CD4-positive, CD25-positive, alpha-beta regulatory T cell (primary cell): ENCODE measurements at places on chromosomes 12 and 14. TPM values are rescaled to one million over a fixed set of nuclear protein-coding genes. Genes with fewer than 3 reads are reported as not detected.
A peak's percentile ranks its signal among the peaks of the same experiment; 100 is the strongest.

SLC17A8 gene
- polyA plus RNA-seq: not detected

TECPR2 gene
- 2.6 TPM for polyA plus RNA-seq

ALX1 gene
- polyA plus RNA-seq: not detected

HELB gene
- polyA plus RNA-seq: 21.8 TPM

DNA sequence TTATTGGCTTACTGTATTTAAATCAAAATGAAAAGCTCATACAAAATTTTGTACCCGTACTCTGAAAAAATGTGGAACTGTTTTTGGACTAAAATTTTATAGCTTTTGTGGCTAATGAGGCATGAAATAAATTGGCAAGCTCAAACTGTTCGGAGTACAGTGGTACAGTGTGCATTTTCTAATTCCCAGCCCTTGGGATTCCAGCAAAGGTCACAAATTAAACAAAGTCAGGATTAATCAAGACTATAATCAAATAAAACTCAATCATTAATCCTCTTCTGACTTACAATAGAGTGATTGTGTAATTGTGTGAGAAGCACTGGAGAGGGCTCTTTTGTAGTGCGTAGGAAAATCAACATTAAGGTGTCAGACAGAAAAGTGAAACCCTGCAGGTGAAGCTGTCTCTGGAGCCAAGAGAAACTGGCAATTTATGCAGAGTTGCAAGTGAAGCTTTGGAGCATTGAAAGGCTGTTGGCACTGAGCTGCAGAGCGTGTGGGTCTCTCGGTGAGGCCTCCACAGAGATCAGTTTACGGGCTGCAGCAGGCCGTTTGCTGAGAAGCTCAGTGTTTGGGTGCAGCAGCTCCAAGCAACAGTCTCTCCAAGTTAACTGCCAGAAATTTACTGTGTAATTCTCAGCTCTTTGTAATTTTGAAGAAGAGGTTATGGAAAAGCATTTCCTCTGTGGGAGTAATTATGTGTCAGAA is 275.9 kb downstream of the FBXL14 start:
- DNase-seq: no peak

- no peak for DNase-seq
Measured at GRCh38 chr12:75782069-75782581, 249.5 kb downstream of the PHLDA1 start.

DNA sequence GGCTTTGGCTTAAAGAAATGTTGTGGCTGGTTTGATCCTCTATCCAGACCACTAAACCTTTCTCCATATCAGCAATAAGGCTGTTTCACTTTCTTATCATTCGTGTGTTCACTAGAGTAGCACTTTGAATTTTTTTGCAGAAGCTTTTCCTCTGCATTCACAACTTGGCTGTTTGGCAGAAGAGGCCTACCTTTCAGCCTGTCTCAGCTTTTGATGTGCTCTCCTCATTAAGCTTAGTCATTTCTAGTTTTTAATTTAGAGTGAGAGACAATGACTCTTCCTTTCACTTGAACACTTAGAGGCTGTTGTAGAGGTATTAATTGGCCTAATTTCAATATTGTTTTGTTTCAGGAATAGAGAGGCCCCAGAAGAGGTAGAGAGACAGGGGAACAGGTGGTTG is 13.8 kb downstream of the KCNMB4 start:
- DNase-seq: peak; percentile 19

DNA sequence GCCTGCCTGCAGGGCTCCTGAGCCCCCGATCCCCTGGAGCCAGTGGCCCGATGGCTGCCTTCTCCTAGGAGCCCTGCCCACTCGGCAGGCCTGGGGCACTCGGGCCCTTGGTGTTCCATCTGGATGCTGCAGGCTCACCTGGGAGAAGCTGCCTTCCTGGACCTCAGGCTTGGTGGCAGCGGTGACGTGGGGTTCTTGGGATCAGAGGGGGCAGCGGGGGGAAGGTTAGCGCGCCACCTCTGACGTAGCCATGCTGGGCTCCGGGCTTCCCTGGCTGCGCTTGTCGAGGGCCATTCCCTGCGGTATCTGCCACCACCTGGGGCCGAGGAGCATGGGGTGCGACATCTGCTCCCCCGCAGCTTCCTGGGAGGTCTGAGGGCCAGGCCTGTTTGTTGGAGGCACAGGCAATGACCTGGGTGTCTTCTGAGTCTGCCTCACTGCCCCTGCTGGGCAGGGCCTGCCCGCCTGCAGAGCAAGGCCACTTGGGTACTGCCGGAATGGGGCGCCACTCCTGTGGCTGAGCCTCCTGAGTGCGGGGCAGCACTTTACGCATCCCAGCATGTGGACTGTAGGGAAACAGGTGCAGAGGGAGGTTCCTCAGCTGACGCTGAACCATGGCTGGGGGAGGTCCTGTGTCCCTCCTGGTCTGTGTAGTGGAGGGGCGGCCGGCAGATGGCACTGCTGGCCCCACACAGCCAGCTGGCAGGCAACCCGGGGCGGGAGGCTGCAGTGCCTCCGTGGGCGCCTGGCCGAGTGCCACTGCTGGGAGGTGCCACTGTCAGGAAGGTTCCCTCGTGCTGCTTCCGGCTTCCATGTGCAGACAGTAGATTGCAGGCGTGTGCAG is 20.3 kb downstream of the MTA1 start:
- DNase-seq: no peak

- DNase-seq: no peak
Measured at GRCh38 chr12:70194076-70194475, 49.2 kb upstream of the CNOT2 start.

DNA sequence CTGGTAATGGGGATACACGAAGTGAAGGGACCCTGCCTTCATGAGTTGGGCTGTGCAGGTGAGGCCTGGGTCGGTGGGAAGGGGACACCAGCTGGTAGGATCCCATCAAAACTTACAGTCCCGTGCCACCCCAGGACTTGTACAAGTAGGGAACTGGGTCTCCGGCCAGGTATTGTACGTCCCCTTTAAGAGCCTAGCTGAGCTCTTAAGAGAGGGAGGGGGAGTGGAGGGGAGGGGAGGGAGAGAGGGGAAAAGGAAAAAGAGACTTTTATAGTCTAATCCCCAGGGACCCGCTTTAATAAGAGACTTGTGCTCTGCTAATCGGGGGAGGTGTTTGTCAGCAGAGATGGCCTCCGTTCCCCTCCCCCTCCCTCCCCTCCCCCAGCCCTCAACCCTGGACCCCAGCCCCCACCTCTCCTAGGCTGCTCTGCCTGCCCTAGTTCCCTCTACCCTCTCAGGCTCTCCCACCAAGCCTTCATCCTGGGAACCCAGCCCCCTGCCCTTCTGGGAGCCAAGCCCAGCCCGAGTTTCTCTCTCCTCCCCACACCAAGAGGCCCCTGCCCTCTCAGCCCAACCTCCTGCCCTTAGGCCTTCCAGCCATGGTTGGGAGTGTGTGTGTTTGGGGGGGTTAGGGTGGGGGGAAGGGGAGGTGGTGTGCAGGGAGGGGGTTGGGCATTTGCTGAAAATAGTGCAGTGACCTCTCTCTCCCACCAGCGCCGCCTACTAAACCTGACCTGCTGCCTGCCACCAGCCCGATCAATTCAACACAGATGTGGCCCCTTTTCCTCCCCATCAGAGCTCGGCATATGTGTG is 2.6 kb downstream of the GDF11 start:
- no peak for DNase-seq

GRCh38 chr14:90626550-90626949 is 189.7 kb downstream of the TTC7B start:
- no peak for DNase-seq
